ENCODE measurements at places on chromosomes 11 and 22.

- DNase-seq = peak; percentile 82
These were observed 103.3 kb upstream of the AKIP1 start for GRCh38 chr11:8807544-8808225.

DNA sequence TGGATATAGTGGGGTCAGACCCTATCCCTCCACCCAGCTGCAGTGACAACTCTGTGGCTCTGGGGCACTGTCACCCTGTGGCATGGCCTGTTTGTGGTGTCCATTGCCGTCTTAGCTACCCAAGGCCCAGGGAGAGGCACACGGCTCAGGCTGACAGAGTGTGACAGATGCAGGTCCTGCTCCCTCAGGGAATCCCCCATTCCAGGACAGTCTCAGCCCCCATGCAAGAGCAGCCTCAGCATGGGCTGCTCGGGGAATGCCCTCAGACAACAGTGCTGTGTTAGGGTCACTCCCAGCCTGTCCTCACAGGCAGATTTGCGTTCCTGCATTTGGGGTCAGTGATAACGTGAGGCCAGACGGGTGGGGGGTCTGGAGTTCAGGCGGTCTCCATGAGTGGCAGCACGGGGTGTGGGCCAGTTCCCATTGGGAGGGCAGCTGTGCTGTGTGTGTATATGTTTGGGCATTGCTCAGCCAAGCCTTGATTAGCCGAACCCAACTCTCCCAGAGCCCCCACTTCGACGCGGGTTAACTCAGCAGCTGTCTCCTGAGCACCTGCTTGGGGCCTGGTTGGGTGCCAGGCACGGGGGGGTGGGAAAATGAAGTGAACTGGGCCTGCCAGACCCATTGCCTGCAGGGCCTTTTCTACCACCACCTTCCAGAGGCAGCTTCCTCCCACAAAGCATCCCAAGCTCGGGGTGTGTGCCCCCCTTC lies 5.3 kb upstream of the KCNQ1OT1 start:
- no peak for DNase-seq

DNA sequence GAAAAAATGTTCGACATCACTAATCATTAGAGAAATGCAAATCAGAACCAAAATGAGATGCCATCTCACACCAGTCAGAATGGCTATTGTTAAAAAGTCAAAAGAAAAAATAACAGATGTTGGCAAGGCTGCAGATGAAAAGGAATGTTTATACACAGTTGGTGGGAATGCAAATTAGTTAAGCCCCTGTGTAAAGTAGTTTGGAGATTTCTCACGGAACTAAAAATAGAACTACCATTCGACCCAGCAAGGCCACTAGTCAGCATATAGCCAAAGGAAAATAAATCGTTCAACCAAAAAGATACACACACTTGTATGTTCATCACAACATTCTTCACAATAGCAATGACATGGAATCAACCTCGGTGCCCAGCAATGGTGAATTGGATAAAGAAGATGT lies 503.2 kb downstream of the OPCML start:
- DNase-seq = no peak

GRCh38 chr22:20965104-20965887 lies 1.8 kb upstream of the AIFM3 start:
- DNase-seq = no peak

DNA sequence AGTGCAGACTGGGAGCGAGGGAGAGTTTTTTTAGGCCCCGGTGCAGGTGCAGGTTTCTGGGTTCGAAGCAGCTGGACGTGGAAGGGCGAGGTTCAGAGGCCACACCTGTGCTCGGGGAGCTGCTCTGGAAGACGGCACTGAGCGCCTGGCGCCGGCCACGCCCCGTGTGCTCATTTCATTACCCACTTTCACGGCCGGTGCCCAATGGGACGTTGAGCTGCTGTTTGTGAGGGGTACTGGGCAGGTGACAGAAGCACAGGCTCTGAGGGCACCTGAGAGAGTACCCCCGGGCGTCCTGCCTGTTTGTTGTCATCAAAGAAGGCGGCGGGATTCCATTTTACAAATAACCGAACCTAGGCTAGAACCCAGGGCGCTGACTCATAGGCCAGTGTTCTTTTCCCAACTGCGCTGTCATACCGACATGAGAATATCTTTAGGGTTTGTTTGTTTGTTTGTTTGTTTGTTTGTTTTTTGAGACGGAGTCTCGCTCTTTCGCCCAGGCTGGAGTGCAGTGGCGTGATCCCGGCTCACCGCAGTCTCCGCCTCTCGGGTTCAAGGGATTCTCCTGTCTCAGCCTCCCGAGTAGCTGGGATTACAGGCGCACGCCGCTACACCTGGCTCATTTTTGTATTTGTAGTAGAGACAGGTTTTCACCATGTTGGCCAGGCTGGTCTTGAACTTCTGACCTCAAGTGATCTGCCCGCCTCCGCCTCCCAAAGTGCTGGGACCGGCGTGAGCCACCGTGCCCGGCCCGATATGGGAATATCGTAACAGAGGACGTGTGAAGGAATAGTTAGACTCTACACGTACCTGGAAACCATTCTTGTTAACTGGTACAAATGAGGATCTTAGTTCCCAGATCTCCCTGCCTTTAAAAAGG lies 16.6 kb upstream of the SPTBN2 start:
- no peak for DNase-seq

Measured in HT1080 (cell line).